ENCODE measurements at places on chromosomes 7 and 10. TPM values are rescaled to one million over a fixed set of nuclear protein-coding genes. Genes with fewer than 3 reads are reported as not detected.

The HOXA4 gene
- total RNA-seq: not detected

The LLCFC1 gene
- not detected for total RNA-seq

The SLC39A12 gene
- 0.21 TPM for total RNA-seq

The PAOX gene
- 14.8 TPM for total RNA-seq

The UTF1 gene
- not detected for total RNA-seq

The VAX1 gene
- total RNA-seq: not detected

The TCAF2 gene
- total RNA-seq: 0.21 TPM

The DDIT4 gene
- 213 TPM for total RNA-seq

The C10orf120 gene
- total RNA-seq: not detected

The TMEM178B gene
- total RNA-seq: 0.39 TPM

The RAMP3 gene
- not detected for total RNA-seq

The RBP4 gene
- not detected for total RNA-seq

All from cardiac muscle cell (in vitro differentiated cells and primary cell).